ENCODE measurements at places on chromosomes 6 and 20.

GRCh38 chr6:131532580-131533039 lies 40.4 kb upstream of the ARG1 start:
- DNase-seq: no peak

GRCh38 chr6:139568151-139568955 lies 193.9 kb upstream of the CITED2 start:
- no peak for DNase-seq

- no peak for DNase-seq
Measured at GRCh38 chr20:57308451-57309271, 20.9 kb upstream of the SPO11 start.

- no peak for DNase-seq
Measured at GRCh38 chr6:71556141-71556540, 267.5 kb downstream of the OGFRL1 start.

- DNase-seq: peak; percentile 55
Measured at GRCh38 chr6:152552616-152553209, 84.4 kb downstream of the SYNE1 start.

- peak; percentile 41 for DNase-seq
Measured at GRCh38 chr20:3276680-3277015, 37.7 kb upstream of the SLC4A11 start.

DNA sequence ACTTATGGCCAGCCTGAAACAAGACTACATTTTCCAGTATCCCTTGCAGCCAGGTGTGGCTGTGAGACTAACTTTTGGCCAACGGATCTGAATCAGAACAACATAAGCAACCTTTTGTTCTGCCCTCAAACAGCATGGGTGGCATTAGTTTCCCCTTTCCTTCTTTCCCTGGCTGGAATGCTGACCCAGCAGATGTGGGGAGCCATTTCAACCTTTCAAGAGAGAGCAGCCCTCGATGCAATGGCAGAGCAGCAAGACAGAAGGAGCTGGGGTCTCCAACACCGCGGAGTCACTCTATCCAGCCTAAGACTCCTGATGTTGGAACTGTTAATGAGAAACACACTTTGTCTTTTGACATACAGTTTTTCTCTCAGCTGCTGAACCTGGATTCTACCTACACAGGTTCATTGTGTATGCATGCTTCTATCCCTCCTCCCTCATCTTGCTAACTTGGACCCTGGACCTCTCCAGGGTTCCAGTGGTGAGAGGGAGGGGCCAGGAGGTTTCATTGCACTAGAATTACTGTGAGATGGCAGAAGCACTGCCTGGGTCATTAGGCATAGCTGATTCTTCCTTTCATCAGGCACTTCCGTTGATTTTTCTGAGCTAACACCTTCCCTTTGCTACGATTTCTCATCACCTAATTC lies 28.8 kb upstream of the DDR1 start:
- no peak for DNase-seq

- DNase-seq: no peak
Measured at GRCh38 chr6:168093634-168094033, 14.6 kb upstream of the FRMD1 start.

DNA sequence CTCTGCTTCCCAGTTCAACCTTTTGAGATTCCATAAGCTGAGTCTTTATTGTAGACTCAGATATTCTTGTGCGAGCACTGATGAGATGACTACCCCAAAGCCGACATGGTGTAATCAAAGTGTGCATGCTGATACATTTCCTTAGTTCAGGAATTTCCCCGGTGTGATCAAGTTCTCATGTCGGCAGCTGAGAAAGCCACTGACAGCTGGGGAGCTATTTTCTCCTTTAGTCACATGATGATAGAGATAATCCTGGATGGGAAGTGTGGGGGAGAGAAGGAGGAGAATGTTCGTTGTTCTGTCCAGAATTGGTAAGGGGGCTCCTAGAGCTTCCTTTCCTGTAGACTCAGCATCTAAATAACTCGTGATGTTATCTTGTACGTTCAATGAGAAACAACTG lies 7.7 kb upstream of the CAP2 start:
- DNase-seq: peak; percentile 40

DNA sequence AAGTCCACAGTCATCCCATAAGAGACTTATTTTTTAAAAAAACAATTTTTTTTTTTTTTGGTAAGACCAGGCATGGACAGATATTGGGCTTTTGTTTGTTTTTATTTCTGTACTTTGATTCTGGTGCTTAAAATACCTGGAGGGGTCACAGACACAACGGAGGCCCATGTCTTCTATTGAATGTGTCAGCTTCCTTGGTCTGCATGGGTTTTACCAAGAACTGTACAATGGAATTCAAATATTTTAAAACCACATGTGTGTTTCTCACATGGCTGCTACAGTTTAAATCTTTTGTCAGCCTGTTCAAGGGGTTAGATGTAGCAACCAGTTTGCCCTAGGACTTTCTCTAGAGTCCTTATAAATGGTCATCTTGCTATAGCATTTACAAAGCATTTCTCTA lies 139.8 kb downstream of the SOX4 start:
- no peak for DNase-seq

- no peak for DNase-seq
Measured at GRCh38 chr6:108186226-108186625, 20.4 kb downstream of the NR2E1 start.

Measured in A172 (cell line).